ENCODE measurements at places on chromosomes 2 and 18.

DNA sequence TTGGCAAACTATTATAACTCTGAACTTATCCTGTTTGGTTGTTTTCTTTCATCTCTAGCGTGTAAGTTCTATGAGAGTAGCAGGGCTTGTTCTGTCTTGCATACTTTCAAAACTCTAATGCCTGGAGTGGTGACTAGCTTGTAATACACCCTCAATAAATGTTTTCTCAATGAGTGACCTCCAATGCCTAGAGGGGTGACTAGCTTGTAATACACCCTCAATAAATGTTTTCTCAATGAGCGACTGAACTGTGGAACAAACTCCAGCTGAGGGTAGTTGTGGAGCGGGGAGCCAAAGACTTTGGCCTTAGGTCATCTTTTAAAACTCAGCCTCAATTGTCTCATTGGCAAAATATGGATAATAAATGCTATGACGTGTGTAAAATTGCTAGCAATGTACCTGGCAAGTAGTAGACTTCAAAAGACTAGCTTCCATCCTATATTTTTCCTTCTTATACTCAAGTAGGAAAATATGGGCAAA is 1.8 kb downstream of the GPD2 start:
- DNase-seq: no peak

GRCh38 chr2:239354132-239354790 is 46.6 kb downstream of the HDAC4 start:
- DNase-seq: no peak

DNA sequence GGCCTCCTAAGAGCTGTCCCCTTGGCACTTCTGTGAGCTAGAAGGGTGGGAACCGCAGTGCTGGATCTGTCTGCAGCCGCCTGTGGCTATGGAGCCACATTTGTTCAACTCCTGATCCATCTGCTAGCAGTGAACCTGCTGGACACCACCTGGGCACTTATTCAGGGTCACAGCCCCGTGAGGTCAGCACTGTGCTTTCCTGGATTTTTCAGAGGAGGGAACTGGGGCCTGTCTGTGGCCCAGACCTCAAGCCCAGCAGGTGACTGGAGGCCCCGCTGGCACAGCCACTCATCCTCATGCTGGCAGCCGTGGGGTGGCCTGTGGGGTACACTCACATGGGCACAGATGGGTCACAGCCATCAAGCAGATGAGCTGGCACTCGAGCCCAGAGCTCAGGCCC is 155.3 kb downstream of the TFCP2L1 start:
- DNase-seq: no peak

DNA sequence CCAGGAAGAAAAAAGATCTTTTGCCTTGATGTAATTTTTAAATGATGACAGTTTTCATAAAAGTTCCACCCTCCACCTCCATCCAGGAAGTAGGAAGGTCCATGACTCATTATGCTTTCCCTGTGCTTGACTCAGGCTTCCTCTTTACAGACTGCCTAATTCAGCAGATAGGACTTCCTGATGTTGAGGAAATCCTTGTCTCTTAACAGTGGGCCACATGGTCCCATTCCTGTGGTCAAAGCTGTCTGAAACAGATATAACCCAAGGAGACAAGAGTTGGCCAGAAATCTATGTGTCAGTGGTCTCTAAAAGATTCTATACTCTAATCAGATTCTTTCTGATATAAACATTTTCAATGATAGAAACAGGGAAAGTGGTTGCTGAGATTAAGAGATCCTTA is 119.1 kb downstream of the BAZ2B start:
- DNase-seq: peak; percentile 10

DNA sequence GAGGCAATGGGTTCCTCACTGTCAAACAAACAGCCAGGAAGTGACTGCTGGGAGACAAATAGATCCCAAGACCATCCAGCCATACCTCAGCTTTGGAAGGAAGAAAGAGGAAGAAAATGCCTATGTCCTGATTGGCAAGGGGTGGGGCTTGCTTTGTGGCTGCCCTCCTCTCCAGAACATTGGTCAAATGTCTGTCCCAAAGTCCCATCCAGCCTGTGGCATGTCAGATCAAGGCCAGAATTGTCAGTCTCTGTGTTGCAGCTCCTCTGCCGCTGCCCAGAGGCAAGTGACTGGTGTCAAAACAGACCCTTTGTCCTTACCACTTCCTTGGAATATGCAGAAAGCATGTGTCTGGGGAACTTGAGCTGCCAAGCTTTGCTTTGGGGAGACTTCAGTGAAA is 63.0 kb upstream of the SMAD2 start:
- no peak for DNase-seq

DNA sequence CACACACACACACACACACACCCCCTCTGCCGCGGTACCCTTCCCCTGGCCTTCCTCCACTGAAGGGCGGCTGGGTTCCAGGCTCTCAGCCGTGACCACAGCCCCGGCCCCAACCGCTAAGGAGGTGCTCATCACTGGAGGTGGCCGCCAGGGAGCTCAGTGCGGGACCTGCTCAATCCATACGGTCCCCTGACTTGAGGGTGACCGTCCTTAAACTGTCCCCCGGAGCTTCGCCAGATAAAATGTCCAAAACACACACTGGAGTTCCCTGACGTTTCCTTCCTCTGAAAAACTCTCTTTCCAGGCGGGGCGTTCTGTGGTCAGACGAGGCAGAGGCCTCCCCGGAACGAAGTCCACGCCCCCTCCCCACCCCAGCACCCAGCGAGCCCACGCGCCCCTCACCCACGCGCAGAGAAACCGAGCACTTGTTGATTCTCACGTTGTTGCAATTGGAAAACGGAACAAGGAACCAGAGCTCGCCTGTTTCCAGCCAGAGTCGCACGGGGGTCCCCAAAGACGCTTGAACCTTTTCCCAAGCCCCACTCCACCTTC is 1.4 kb downstream of the MBP start:
- DNase-seq: no peak

GRCh38 chr2:157061799-157062198 is 195.7 kb upstream of the GALNT5 start:
- DNase-seq: no peak

DNA sequence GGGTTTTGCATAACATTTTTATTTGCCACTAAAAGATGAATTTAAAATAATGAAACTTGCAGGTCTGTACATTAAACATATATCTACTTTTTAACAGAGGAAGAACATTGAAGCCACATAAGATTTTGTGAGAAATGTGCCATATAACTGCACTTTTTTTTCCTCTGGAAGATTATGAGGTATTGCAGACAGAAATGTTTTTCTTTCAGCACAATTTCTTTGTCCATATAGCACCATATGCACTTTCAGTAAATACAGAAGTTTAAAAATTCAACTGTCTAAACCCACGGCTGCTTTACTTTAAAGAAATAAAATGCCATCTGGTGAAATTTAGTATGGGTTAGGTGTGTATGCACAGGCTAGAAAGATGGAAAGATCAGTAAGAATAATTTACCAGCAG is 470 bp upstream of the FAP start:
- no peak for DNase-seq

- DNase-seq: no peak
These were observed 61.4 kb upstream of the ZBTB7C start for GRCh38 chr18:48470484-48471180.

DNA sequence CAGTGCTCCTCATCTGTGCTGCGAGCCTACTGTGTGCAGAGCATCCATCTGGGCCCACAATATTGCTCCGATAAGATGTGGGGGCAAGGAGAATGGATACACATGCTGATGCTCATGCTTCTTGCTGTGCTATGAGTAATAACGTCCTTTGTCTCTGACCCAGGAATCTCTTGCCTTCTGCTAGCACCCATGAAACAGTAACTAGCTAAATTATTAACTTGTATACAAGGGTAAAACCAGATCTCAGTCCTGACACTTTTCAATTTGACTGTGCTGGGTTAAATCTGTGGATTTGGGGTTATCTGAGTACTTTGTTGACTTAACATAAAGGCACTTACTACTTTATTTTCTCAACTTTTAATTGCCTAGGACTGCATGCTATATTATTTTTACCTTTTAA is 357.6 kb downstream of the SLC4A3 start:
- no peak for DNase-seq

GRCh38 chr2:58109481-58109880 is 62.9 kb downstream of the VRK2 start:
- DNase-seq: no peak

- DNase-seq: no peak
These were observed 169.4 kb downstream of the NEDD4L start for GRCh38 chr18:58213440-58213839.

DNA sequence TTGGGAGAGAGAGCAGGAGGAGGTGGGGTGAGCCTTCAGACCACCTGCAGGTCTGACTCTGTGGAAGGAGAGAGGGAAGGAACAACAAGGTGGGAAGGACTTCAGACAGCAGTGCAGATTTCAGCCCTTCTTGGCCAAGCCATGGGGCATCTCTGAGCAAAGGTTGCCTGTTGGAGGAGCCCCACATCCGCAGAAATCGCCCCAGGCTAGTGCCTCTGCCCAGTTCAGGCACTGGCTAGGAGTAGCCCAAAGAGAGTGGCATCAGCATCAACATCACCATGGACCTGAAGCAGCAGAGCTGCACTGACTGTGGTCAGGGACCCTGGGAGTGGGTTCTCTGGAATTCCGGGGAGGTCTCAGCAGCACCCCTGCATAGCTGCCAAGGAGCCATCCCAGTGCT is 10.2 kb downstream of the GPR55 start:
- DNase-seq: no peak

- no peak for DNase-seq
These were observed 11.2 kb upstream of the IKZF2 start for GRCh38 chr2:213162516-213163118.

- no peak for DNase-seq
These were observed 543 bp downstream of the HADHB start for GRCh38 chr2:26245231-26245732.

- DNase-seq: no peak
These were observed 3.7 kb upstream of the UGT1A6 start for GRCh38 chr2:233689031-233689430.

GRCh38 chr18:2502394-2502793 is 68.9 kb downstream of the METTL4 start:
- DNase-seq: no peak

GRCh38 chr2:230160112-230160660 is 59.6 kb downstream of the SP110 start:
- DNase-seq: peak; percentile 47

GRCh38 chr2:151855111-151855510 is 26.9 kb upstream of the ARL5A start:
- DNase-seq: no peak

- no peak for DNase-seq
These were observed 102.9 kb downstream of the DDX1 start for GRCh38 chr2:15694589-15694986.

Data from HuH-7.5 (cell line).